ENCODE measurements at places on chromosomes 1 and 21.

DNA sequence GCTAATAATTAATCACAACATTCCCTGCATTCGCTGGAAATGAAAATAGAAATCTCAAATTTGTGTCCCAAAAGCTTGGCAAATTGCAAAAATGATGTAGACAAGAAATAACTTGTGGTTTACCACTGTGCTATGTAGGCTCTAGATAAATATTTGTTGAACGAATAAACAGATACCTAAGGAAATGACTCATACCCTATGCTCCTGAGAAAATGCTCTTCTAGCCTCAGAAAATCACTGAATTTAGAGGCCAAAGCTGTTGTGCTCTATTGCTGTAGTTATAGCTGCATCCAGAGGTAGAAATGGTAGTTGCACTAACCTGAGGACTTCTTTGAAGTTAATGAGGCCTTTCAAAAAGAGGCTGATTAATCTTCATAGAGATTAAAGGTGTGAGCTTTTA is 142.0 kb upstream of the ZNHIT6 start:
- DNase-seq = no peak

GRCh38 chr1:43446388-43446740 is 7.4 kb downstream of the HYI start:
- no peak for DNase-seq

DNA sequence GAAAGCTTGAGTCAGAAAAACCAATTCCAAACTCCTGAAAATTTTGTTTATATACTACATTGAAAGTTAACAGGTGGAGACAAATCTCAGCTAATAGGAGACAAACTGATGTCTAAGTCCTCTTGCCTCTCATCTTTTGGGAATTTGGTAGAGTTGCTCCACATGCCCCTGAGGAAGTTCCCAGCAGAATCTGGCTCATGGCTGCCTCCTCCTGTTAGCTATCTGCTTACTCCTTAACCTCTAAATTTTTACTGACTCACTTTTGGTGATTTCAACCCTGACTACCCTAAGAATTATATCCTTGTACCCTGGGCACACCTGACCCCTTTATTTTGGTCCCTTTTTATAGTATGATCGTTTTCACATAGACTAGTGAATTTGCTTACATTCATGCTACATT is 633.7 kb upstream of the USP24 start:
- no peak for DNase-seq

DNA sequence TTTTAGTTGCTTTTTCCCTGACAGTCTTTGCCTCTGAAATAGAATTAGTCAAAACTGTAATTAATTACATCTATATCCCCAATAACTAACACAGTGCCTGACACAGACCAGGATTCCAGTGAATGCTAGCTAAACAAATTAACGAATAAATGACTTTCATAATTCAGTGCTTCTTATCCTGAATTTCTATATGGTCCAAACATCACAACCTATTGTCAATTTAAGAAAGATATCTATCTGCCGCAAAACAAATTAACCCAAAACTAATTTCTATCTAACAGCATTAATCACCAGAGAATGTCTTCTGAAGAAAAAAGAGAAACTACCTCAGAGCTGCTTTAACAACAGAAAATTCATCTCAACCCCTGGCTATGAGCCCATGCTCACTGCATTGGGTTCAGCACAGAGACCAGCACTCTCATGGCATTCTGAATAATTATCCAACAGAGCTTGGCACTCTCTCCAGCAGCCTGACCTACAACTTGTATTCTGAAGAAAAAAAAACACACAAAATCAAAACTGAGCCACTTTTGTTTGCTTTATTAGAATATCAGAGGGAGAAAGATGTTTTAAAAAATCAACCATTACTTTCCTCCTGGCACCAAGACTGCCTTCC is 547.3 kb upstream of the BEND5 start:
- DNase-seq = no peak

GRCh38 chr21:40164905-40165772 is 297.9 kb downstream of the PCP4 start:
- DNase-seq = no peak

GRCh38 chr1:230861489-230861888 is 6.8 kb downstream of the C1orf198 start:
- DNase-seq = no peak

DNA sequence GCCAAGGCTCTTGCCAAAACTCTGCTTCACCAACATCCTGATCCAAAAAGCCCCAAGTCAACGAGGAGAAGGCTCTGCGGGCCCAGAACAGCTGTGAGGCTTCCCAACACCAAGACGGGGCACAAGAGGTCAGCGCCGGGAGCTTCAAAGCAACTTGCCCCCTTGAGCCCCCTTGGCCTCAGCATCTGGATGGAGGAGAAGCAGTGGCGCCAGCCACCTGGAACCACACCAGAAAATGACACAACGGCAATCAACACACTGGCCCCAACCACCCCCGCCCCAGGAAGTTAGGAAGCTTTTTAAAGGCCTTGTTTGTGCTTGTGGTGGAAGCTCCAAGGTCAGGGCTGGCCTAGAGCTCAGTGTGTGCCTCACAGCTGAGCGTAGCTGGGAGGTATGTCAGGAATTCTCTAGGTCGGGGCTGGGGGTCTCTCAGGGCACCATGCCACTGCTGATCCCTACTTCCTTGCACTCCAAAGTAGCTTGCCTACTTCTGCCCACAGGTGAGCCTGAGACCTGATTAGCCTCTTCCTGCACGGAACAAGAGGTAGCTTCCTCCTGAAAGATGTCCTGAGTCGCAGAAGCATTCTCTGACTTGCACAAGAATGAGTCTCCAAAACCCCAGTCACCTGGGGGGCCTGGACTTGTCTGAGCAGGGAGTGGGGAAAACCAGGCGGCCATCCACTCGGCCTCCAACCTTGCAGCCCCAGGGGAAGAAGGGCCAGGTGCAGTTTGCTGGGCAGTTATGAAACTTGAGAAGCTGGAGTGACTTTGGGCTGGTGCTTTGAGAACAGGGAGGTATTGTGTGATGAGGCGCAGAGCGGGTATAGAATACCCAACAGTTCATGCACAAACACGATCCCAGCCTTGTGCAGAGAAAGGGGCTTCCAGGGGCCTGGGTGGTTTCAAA is 9.7 kb upstream of the SRP9 start:
- no peak for DNase-seq

GRCh38 chr1:91546876-91547275 is 46.2 kb downstream of the CDC7 start:
- DNase-seq = no peak

- no peak for DNase-seq
Measured at GRCh38 chr1:169261884-169262283, 105.7 kb downstream of the NME7 start.

DNA sequence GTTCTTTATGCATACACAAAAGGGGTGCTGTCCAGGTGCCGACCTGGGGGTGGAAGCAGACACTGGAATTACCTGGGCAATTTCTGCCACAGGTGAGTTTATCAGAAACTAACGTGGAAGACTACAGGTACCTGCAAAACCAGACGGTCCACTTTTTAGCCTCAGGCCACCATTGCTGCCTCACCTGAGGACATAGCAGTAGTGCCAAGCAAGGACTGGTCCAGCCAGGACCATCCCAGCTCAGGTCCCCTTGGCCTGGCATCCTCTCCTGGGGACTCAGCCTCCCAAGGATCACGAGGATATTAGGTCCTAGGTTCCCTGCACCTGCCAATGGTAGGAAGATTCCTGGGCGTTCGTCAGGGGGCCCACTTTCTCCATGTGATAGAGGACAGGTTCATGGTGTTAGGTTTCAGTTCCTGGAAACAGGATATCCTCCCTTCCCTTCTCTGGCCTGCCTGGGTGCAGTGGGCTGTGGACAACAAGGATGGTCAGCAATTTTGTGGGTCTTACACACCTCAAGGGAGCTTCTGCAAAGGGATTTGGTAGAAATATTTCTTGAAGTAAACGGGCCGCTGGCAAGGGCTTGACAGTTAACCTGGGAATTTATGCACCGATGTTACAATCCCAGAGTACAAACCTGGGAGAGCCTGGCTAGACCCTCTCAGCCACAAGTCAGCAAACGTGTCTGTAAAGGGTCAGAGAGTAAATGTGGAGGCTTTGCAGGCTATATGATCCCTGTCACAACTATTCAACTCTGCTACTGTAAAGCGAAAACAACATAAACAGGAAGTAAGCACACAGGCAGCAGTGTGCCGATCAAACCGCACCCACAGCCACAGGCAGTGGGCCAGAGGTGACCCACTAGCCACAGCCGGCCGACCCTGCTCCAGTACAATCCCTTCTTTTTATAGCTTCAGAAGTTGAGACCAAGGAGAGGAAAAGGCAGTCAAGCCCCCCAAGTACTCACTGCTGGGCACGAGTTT is 71.4 kb upstream of the RAB4A start:
- no peak for DNase-seq

DNA sequence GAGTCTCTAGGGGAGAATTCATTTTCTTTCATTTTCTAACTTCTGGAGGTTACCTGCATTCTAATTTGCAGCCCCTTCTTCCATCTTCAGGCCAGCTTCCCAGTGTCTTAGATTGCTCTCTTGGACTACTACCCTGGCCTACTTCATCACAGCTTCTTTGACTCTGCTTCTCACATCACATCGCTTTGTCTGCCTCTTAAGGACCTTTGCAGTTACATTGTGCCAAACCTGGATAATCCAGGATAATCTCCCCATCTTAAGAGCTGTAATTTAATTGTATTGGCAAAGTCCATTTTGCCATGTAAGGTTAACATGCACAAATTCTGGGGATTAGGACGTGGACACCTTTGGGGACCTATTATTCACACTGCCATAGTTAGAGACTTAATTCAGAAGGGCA is 18.4 kb downstream of the RNF2 start:
- no peak for DNase-seq

DNA sequence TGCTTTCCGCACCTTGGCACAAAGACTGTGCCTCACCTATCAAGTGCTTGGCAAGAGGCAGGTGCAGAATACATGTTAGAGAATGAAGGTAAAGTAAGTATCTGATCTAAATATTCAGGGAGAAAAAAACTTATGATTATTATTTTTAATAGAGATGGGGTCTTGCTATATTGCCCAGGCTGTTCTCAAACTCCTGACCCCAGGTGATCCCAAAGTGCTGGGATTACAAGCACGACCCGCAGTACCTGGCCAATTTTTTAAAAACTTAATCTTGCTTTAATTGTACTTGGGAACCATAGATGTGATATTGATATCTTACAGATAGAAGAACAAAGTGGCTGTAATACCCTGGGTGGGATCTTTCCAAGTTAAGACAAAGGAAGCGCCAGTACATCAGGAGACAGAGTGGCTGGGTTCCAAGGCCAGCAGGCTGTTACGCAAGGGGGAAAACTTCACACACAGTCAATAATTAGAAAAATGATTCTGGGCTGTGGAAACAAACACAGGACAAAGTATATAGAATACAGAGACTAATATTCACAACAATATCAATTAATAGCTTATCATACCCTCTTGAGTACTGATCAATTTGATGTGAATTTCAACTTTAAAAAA is 58.6 kb upstream of the ATP1A1 start:
- no peak for DNase-seq

DNA sequence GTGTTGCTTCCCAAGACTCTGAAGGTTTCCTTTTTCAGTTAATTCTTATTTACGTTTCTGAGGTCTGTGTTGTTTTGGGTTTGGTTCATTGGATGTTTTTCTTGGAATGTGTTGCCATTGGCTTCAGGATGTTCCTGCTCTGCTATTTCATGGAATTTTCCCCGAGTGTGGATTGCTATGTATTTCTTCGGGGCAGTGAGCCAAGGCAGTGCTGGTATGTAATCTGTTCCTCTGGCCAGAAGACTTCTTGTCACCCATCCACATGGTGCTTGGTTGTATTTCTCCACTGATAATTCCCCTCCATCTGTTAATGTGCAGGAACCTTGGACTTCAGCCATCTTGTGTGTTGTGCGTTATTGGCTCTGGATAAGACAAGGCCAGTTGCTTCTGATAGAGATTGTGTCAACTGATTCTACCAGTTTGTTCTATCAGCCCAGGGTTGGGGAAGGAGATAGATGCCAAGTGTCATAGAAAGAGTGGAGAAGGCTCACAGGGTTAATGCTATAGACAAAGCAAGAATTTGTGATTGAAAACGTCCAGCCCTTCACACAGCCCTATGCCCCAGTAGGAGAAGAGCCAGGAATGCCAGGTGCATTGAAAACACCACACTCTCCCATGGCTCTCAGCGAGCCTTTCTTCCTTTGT is 505.2 kb downstream of the PLPP3 start:
- DNase-seq = no peak

- no peak for DNase-seq
Measured at GRCh38 chr1:176705585-176705984, 242.6 kb downstream of the PAPPA2 start.

DNA sequence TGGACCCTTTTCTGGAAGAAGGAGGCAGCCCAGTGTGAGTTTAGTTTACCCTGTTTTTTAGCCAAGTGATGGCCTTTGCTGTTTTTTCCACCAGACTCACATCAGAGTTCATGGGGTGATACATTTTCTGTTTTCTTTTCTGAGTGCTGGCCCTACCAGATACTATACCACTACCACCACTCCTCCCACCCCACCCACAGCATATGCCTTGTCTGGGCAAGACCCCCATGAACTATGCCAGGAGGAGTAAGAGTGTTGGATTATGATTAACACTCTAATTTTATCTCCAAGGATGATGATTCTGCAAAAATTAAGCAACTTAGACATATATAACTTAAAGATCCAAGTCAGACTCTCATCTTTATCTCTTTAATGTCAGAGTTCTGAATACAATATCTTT is 26.1 kb downstream of the FABP3 start:
- DNase-seq = no peak
